HTR-8/SVneo (cell line): ENCODE measurements at places on chromosomes 1 and 21.
A peak's percentile ranks its signal among the peaks of the same experiment; 100 is the strongest.

DNA sequence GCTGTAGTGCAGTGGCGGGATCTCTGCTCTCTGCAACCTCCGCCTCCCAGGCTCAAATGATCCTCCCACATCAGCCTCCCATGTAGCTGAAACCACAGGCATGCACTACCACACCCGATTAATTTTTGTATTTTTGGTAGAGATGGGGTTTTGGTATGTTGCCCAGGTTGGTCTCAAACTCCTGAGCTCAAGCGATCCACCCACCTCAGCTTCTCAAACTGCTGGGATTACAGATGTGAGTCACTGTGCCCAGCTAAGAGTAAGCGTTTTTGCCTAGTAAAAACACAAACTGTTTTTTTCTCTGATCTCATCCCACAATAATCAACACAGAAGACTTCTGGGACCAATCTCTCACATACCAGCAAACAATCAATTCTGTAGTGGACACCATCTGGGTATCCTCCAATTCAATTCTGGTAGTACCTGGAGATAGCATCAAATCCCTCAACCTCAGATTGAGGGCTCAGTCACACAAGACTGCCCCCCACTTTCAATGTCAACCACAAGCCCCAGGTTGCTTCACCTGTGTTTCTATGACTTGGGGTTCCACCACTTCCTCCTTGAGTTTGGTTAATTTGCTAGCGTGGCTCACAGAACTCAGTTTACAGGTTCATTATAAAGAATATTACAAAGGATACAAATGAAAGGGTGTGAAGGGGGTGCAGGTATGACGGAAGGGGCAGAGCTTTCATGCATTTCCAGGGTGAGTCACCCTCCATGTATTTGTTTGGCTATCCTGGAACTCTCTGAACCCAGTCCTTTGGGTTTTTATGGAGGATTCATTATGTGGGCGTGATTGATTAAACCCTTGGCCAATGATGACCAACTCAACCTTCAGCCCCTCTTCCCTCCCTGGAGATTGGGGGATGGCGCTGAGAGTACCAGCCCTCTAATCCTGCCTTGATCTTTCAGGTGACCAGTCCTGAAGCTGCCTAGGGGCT, 40.0 kb upstream of the RHOU start:
- DNase-seq, result no peak

DNA sequence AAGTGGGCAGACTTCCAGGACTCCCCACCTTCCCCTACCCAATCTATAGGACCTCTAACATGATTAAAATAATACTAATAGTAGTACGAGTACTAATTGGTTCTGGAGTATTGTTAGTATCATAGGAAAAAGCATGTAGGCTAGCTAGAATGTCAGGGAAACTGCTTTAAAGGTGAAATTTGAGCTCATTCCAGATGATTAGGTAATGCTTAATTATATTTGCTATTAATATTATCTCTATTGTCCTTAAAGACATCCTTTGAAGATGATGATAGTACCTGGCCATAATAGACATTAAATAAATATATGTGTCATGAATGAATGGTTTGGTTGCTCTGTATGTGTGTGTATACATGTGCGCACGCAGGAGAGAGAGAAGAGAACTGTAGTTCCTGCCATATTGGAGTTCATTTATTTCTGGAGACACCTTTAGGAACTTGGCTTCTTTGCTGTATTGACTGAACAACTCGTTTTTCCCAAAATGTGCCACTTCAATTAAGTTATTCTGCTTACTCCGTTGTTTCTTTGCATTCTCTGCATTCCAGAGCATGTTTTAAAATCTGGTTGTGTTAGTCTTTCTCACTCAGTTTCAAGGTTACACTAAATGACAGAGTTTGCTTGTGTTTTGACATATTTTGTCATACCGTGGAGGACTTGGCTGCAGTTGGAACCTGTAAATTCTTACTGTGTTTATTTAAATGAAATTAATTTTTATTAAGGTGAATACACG, 117.1 kb downstream of the OSBPL9 start:
- DNase-seq, result no peak

DNA sequence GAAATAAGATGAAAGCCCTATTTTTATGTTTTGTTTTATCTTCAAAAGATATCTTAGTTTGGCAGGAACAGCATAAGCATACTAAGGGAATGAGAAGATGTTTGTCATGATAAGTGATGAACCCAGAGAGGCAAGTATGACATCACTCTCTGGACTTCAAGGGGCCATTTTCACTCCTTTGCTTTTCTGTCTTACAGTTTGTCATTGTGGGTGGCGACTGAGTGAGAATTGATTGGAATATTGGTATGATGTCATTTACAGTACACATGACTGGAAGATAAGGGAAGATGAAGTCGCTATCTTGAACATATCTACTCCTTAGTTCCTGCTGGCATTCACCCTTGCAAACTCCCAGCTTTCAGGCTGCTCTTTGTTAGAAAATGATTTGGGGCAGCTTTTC, 258.1 kb upstream of the RAB4A start:
- no peak for DNase-seq

DNA sequence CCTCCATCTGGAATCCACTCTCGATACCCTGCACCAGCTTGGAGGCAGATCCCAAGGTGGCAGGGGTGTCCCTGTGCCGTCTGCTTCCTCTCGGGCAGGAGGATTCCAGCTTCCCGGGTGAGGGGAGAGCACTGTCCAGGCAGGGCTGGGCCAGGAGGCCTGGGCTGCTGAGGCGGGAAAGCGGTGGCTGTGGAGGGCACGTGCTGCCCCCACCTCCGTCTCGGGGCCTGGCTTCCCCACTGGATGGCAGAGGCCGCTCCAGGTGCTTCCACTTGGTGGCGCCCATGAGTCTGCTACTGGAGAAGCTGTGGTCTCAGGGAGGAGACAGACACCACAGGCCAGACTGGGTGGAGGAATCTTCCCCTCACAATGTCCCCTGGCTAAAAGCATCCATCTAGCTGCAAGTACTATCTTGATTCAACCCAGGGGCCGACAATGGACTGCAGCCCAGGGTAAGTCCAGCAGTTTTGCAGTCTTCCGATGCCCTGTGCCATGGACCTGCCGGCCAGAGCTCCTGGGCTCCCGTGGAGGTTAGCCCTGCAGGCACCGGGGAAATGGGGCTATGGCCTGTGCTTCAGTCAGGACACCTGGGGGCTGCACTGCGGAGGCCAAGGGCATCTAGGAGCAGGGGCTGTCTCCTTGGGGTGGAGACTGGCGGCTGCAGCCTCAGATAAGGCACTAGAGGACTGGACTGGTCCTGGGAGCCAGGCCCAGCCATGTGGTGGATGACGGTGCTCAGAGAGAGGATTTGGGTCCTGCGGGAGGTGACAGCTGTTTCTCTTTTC, 41.3 kb upstream of the EIF4G3 start:
- DNase-seq, result peak; percentile 21

- peak; percentile 56 for DNase-seq
Observed at GRCh38 chr1:157193702-157194391, 55.7 kb upstream of the ETV3 start.

DNA sequence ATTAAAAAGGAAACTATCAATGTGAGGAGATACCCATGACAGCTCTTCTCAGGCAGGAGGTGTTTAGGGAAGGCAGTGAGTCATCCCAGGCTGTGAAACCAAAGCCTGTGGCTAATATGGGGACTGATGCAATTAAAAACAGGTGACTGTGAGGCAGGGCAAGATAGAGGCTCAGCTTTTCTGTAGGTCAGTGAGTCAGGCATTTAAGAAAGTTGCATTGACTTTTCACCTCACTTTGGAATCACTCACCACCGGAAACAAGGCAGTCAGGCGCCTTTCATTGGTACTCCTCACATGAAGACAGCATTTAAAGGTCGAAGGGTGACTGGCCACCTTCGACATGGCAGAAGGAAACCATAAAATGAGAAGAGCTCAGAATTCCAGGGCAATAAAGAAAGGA, 54.5 kb downstream of the PAPPA2 start:
- DNase-seq, result no peak

DNA sequence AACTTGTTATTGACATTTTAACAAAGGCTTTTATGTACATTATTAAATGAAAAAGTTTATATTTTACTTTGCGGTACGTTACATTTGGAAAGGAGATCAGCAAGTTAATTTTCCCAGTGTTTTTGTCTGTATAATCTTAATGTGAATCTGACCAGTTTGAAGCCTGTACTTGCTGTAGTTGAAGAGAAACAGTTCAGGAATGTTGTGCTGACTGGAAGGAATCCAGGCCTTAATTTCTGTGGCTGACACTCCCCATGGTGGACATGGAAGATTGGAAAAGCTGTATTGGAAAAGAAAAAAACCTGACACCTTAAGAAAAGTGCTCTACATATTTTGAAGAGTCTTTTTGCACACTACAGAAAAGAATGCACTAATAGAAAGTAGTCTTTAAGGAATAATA, 15.5 kb downstream of the LEPR start:
- no peak for DNase-seq

DNA sequence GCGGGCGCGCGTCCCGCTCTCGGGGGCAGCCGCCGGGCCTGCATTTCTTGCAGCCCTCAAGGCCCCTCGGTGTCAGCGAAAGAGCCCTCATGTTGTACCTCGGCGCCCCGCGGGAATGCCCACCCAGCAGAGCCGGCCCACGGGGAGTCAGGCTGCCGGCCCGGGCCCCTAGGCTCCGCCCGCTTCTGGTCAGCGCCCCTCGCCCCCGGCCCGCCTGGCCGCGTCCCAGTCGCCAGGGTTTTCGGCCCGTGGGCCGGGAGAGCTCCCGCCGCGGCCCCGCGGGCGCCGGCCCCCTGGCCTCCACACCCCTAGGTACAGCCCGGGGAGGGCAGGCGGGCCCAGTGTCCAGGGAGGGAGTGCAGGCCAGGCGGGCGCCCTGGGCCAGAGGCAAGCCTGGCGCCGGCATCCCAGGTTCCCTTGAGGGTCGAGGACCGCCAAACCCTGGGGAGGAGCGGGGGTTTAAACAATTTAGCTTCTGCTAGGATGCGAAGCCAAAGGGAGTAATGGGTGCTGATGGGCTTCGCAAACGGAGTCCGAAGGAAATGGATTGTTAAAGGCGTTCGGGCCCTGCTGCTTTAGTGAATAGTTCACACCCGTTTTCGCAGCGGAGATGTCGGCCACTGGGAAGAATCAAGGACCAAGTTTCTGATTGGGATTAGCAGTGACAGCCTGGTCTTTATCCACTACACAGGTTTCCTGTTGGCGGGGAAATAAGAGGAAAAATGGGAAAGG, 486 bp upstream of the KCNA3 start:
- no peak for DNase-seq

- DNase-seq, result no peak
Observed at GRCh38 chr21:37445228-37445627, 78.7 kb downstream of the DYRK1A start.

DNA sequence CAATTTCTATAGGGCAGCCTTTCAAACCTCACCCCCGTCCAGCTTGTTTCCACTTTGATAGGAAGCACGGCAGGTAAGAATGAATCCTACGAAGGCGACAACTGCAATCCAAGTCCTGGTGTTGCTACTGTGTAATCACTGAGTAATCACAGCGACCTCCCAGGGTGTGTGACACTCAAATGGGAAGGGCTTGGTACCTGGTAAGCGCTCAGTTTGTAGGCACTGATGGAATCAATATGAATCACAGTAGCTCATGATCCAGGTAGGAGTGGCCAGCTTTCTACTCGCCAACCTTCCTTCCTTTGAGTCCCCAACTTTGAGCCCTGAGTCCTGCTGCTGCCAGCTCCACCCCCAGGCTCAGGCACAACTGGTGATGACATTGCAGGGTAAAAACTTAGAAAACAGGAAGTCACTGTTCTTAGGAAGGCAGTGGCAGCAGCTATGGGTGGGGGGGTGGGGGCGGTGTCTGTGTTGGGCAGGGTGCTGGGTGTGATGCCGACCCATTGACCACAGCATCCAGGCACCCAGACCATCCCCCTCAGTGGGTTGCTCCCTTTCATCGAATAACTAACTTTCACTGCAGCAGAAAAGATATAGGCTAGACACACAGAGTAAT, 70.7 kb downstream of the CD247 start:
- no peak for DNase-seq

GRCh38 chr1:85149805-85150204, 51.0 kb downstream of the SYDE2 start:
- DNase-seq, result no peak

- no peak for DNase-seq
Observed at GRCh38 chr1:92883297-92883696, 51.5 kb downstream of the RPL5 start.

- DNase-seq, result no peak
Observed at GRCh38 chr1:207282496-207283380, 38.7 kb upstream of the CD55 start.

- no peak for DNase-seq
Observed at GRCh38 chr1:190739926-190740325, 262.3 kb upstream of the BRINP3 start.

GRCh38 chr1:34684266-34684665, 70.6 kb upstream of the GJB5 start:
- DNase-seq, result no peak

GRCh38 chr1:29860056-29860455, 623.7 kb downstream of the PTPRU start:
- no peak for DNase-seq

DNA sequence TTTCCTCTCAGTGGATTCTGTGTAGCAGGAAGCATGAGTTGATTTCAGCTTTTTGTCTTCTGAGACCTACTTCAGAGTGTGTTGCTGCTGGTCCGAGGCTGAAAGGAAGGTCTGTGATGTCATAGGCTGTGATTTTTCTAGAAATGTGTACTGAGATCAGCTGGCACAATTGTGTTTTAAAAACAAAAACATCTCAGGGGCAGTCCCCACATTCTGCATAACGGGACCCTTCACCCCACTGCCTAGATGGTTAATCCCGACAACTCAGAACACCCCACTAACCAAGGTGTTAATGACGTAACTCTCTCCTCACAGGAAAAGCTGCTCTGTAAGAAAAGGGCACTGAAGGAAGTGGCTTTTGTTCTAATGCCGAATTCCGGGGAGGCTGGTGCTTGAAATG, 59.8 kb upstream of the PPP2R5A start:
- DNase-seq, result no peak

GRCh38 chr1:160354388-160354985, 11.3 kb downstream of the NCSTN start:
- DNase-seq, result no peak

GRCh38 chr1:2231532-2232254, 3.6 kb downstream of the SKI start:
- DNase-seq, result peak; percentile 53

DNA sequence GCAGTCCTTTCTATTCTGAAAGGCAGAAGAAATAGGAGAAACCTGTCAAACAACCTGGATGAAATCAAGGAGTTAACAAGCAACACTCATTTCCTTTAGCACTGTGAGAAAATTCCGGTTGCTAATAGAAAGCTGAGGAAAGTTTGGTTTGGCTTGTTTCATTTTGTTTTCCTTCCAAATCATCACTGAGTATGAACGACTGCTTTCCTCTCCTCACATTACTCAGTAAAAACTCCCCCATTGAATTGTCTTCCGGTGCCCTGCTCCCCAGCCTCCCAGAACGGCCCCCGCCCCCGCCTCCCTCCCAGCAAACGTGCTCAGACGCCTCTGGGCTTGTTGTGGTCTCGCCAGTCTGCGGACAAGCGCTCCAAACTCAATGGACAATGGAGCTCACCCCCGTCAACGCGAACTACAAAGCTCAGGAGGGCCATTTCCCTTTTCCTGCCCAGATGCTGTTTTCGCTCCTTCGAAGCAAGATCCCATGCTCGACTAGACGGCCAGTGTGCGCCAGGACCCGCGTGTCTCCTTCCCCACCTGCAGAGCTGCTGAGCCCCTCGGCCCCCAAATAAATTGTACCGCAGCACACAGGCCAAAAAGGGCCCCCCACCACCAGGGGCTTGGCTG, 747 bp downstream of the STX6 start:
- DNase-seq, result peak; percentile 74

GRCh38 chr1:207960346-207960745, 49.4 kb upstream of the CD34 start:
- no peak for DNase-seq

- DNase-seq, result no peak
Observed at GRCh38 chr1:27523337-27524020, 33.5 kb upstream of the WASF2 start.

- no peak for DNase-seq
Observed at GRCh38 chr1:202143768-202144401, 652 bp downstream of the ARL8A start.
